NCI-H524 treated with DMSO at 0.1 percent for 48 hours (cell line): ENCODE measurements at places on chromosomes 16 and 17.

DNA sequence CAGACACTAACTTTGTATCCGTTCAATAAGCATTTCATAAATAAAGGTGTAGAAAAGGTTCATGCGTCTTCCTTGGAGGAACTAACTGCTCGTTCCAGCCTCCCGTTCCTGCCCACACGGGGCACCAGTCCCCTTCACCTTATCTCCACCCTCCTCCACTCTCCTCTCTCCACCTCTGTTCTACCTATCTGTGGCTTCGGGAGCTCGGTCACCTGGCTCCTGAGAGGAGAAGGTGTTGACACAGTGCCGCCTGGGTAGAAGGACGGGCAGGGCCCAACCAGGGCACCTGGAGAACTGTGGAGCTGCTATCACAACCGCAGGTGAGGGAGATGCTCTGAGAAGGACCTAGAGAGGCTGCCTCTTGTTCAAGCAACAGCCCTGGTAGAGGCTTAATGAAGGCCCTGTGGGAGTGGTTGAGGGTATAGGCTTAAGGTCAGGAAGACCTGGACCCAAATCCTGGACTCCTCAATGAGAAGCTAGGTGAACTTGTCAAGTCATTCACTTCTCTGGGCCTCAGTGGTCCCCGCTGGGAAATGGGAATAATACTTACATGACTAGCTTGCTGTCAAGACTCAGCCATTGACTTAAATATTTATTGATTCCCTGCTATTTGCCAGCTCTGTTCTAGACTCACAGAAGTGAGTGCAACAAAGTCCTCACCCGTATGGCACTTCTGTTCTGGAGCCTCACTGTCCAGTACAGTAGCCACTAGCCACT, 9.6 kb upstream of the MINK1 start:
- DNase-seq: no peak

- DNase-seq: no peak
These were observed 19.9 kb downstream of the COX10 start for GRCh38 chr17:14089179-14089578.

DNA sequence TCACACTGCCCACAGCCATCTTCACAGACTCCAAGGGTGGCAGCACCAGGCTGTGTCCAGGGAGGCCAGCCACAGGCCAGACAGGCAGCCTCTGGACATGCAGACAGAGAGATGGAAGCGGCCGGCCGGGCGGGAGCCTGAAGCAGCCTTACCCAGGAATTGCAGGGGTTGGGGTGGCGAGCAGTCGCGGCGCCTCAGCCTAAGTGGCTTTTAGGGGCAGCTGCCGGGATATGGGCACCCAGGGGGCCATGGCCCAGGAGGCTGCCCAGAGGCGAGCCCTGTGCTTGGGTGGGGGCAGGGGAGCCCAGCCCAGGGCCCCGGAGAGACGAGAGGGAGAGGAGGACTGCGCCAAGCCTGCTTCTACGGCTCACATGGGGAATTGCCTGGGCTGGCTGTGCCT, 1.5 kb upstream of the NHERF2 start:
- DNase-seq: no peak

- DNase-seq: no peak
These were observed 1.1 kb downstream of the METRNL start for GRCh38 chr17:83080579-83080857.

DNA sequence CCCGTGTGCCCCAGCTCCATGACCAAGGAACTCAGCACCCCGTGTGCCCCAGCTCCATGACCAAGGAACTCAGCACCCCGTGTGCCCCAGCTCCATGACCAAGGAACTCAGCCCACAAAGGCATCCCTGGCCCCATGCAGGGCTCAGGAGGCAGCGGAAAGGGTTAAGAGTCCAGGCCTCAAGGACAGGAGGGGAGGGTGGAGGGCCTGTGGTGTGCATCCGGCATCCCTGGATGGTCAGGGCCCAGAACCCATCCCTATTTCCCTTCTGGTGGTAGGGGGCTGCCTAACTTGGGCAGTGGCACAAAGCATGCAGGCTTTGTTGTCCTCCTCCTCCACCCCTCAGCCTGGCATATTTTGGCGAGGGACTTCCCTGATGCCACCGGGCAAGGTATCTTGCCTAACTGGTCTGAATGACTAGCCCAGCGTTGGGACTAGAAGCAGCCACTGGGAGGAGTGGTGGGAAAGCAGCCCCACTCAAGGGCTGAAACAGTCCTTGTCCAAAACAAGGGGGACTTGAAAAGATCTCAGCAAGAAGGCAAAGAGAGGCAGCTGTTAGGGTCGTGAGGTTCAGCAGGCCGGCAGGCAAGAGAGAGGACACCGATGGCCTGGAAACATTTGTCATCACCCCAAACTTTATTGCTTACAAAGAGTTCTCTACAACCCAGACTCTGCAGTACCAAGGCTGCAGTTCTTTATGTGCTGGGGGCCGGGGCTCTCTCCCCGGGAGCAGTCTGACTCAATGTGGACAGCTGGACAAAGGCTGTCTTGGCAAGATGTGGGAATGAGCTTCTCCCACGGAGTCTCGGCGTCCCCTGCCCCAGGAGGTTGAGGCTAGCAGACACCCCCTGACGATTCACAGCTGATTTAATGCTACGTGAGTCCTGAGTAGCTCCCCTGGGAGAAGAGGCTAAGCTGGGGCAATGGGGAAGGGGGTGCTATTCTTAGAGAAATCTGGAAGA, 902 bp upstream of the SPATA32 start:
- no peak for DNase-seq

DNA sequence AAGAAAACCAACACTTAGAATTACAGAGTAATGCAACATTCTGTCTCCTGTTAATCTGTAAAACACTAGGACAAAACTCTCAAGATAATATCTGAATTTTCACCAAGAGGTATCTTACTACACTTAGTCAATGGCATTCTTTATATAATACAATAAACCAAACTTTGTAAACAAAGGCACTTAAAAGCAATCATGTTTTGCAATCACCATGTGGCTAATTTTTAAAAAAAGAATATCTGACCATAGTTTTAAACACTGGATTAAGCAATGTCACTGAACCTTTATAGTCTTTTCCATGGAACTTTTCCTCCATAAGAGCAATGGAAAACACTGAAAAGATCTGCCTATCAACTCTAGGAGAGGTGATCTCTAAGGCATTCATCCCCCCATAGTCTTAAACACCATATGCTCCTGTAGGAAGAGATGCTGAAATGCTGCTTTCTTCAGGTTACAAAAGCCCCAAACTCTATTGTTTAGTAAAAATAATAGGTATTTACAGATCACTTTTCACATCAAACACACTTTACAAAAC, 144.2 kb upstream of the CORO6 start:
- no peak for DNase-seq

DNA sequence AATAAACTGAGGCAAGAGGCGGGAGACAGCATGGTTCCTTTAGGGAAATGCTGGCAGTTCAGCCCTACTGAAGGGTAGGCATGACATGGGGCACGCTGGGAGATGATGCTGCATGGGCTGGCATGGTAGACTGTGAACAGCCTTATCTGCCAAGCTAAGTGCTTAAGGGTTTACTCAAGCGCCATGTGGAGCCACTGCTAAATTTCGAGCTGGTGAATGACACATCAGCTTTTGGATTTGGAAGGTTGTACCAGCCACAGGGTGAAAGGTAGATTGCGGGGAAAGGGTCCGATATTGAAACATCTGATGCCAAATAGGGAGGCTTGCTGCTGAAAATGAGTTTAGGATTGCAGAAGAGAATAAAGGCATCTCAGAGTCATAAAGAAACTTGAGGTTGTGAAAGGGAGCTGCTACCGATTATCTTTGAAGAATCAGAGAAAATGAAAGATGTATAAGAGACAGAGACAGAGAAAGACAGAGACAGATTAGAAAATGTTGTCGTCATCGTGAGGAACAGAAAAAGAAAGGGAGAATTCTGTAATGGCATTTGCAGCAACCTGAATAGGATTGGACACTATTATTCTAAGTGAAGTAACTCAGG, 16.3 kb downstream of the PIK3R5 start:
- DNase-seq: no peak

- no peak for DNase-seq
These were observed 215.3 kb downstream of the ZNF423 start for GRCh38 chr16:49640581-49640980.

DNA sequence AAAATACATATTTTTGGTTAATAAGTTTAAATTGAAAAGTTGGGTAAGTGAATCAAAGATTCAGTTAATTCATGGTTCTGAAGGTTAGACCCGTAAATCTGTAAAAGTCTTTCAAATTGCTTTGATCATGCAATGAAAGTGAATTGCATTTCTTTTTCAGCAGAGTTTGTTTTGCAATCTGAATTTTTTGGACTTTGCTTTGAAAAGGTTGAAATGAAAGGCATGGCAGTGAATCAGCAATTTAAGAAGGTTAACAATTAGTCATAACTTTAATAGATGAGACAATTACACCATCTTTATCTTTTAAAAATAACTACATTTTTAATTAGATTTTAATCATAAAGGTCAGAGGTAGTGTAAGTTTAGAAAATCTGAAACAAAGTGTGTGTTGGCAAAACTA, 310.9 kb upstream of the KCNJ16 start:
- no peak for DNase-seq

DNA sequence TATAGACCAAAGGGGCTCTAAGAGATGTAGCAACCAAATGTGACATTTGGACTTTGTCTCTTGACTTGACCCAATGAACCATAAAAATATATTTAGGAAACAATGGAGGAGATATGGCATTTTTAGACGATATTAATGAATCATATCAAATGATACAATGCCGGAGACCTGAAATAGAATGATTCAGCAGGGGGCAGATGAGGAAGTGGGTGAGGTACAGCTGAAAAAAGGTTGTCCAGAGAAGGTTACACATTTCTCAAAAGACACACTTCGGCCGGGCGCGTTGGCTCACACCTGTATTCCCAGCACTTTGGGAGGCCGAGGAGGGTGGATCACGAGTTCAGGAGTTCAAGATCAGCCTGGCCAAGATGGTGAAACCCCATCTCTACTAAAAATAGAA, 16.5 kb upstream of the SNN start:
- no peak for DNase-seq

DNA sequence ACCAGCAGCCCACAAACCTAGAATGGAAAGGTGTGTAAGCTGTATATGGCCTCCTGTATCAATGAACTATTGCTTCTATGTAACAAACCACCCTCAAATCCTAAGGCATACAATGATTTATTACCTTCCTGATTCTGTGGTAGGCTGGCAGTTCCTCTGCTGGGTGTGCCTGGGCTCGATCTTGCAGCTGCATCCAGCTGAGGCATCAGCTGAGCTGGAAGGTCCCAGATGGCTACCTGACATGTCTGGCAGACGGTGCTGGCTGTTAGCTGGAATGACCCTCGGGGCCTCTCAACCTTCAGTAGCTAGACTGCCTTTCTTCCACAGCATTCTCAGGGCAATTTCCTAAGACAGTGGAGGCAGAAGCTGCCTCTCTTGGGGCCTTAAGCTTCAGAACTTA, 152.7 kb downstream of the RAB11FIP4 start:
- DNase-seq: no peak

GRCh38 chr17:19364699-19365498, 2.4 kb upstream of the B9D1 start:
- DNase-seq: peak; percentile 74

DNA sequence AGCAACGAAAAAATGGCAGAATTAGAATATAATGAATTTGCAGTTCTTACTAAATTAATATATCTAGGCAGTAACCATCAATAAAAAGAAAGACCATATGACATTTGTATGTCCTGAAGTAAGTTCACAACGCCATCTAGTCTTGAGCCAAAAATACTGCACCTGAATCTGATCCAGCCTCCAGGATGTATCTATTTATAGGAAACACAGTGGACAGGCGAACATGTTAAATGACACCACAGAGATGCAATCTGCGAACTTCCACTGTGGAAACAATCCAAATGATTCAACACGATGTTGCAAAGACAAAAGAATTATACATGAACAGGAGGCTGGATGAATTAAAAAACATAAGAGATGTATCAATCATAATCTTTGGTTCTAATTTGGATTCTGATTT, 197.6 kb downstream of the CDH13 start:
- no peak for DNase-seq

- no peak for DNase-seq
These were observed at the start of gene ADAP2 for GRCh38 chr17:30921544-30922196. TSS of gene ADAP2 (plus strand) at chr17:30921945. CDS start at chr17:30922015, 70 bp downstream.

- peak; percentile 60 for DNase-seq
These were observed 1.3 kb upstream of the SOCS1 start for GRCh38 chr16:11257131-11257938.

GRCh38 chr17:80855948-80856862, 135.4 kb upstream of the CHMP6 start:
- DNase-seq: no peak

DNA sequence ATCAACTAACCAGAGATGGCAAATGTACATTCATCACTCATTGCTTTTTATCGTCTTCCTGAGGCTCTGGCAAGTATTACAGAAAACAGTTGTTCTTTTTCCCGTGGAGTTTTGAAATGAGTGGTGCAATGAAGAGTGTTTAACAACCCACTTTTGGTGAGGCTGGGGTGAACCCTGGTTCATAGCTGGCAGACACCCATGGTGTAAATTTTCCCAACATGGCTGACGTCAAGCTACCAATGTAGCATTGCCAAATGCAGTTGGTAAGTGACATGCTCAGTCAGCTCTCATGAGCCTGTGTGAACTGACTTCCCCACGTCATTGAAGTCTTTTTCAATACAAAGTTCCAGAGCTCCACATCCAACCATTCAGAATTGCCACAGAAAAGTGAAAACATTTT, 386.2 kb downstream of the TMEM114 start:
- no peak for DNase-seq
